ENCODE measurements at places on chromosomes 3 and 15.

- no peak for DNase-seq
These were observed 359.3 kb downstream of the GABRG3 start for GRCh38 chr15:27330326-27330725.

DNA sequence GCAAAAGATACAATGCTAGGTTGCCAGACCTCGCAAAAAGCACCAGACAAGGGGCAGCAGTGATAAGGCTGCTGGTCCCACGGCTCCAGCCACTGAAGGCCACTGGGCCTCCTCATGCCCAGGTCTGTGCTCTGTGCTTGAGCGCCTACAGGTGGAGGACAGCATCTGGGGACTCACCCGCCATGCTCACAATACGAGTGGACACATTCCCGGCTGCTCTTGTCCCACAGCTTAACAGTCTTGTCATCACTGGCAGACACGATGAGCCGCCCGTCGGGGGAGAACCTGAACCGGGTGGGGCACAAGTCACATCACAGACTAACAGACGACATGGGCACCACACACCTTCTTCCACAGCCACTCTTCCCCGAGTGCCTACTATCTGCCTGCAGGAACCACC is 7.4 kb downstream of the POC1A start:
- no peak for DNase-seq

DNA sequence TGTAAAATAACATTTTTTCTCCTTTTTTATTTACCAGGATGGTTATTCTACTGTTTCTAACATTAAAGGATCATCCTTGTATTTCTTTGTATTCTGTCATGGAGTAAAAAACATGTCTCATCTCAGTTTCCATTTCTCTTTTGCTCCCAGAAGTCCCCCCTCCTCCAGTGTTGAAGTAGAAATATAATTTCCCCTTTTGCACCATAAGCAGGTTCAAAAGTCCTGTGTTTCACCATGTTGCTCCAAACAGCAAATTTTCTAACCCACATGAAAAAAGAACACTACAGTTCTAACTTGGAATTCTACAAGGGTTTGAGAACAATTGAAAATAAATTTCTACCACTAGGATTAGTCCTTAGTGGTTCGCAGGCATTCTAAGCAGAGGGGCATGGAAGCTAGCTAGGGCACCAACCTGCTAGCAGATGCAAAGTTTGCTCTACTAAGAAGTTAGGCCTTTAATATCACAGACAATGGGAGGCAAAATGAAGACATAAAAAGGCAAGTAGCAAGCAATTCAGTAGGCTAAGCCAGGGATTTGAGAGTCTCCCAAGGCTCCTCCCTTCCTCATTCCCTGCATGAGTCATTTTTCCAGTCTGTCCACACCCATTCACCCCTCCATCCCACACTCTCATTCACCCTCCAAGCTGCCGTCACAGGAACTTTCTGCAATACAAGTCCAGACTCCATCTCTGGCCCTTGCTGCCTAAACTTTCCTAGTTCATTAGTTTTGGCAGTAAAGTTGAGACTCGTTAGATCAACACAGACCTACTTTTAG is 2.3 kb upstream of the MBNL1 start:
- peak; percentile 19 for DNase-seq

GRCh38 chr3:25655659-25656058 is 9.0 kb downstream of the TOP2B start:
- no peak for DNase-seq

GRCh38 chr15:93265111-93265556 is 176.1 kb upstream of the RGMA start:
- no peak for DNase-seq

GRCh38 chr3:181455276-181455675 is 256.4 kb upstream of the SOX2 start:
- DNase-seq: no peak
